NCI-H526 treated with DMSO at 0.1 percent for 48 hours (cell line): ENCODE measurements at places on chromosomes 7 and 10.

DNA sequence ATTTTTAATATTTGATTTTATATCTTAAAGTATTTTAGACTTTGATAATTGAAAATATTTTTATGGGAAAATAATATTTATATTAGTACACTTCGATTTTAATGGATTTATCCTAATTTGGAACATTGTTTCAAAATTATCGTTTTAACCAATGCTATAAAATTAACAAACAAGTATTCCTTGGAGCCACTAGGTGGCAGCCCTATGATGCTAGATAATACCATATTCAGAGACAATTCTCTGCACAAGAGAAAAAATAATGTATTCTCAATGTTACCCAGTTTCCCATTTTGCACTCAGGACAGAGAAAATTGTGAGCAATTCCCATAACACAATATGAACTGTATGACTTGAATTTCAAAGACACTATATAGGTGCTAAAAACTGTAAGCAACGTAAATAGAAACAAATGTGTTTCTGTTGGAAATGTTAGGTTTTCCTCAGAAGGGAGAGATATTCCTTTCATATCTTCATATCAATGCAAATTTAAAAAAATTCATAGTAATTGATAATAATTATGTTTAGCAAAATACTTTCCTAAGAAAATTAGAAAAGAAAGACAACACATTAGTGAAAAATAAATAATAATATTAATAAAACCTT lies 237.8 kb downstream of the SEMA3E start:
- DNase-seq, result peak; percentile 50

DNA sequence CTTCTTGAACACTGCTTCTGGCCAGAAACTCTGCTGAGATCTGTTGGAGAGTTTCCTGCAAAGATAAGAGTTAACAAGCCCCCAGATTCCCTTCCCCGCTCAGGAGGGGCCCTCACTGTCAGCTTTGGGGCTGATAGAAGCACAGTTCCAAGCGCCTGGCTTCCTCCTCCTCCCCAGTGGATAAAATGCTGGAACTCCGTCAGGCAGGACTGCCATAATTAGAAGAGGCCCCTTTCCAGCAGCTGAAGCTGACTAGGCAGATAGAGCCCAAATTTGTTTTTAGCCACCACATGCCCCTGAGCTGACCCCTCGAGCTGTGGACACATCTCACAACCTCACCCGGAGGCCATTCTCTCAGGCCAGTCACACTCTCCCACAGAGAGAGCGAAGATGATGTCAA lies 89.4 kb downstream of the TBXAS1 start:
- no peak for DNase-seq

DNA sequence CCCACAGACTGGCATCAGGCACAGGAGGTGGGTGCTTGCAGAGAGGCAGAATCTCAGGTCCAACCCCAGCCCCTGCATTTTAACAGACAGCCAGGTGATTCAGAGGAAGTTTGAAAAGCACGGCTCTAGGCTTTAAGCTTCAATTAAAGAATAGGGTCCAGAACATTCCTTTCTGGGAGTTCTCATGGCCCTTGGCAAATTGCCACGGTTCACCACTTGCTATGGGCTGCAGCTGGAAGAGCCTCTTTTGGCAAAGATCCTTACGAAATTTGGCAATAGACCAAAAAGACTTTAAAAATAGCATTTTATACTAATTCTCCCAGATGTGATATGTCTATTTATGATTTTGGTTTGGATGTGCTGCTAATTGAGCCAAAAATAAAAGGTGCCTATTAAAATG lies 148.1 kb downstream of the ITGA8 start:
- DNase-seq, result no peak

- no peak for DNase-seq
Measured at GRCh38 chr10:118850418-118851061, 95.8 kb upstream of the CACUL1 start.

DNA sequence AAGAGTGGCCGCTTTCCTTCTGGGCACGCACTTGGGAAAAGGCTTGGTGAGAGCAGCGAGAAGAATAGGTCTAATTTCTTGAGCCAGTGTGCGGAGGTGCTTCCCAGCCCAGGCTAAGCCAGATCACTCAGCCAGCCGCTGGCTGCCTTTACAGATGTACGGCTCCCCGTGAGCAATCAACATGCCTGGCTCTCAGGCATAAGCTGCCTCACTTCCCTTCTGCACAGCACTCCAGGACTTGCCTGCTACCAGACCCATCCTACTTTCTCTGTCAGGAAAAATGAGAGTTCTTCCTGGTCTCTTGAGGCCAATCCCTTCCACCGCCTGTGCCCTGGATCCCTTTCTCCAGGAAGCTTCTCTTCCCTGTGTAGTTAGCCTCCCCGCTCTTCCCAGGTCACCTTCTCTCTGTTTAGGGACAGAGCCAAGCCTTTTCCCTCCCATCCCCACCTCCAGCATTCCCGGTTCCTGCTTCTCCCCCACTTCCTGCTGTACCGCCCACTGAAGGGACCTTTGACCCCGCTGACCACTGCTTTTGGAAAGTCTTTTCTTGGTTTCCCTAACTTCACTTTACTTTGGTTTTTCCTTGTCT lies 1.1 kb upstream of the ACTR3C start:
- no peak for DNase-seq

- DNase-seq, result no peak
Measured at GRCh38 chr10:6091630-6092029, 2.8 kb downstream of the RBM17 start.

DNA sequence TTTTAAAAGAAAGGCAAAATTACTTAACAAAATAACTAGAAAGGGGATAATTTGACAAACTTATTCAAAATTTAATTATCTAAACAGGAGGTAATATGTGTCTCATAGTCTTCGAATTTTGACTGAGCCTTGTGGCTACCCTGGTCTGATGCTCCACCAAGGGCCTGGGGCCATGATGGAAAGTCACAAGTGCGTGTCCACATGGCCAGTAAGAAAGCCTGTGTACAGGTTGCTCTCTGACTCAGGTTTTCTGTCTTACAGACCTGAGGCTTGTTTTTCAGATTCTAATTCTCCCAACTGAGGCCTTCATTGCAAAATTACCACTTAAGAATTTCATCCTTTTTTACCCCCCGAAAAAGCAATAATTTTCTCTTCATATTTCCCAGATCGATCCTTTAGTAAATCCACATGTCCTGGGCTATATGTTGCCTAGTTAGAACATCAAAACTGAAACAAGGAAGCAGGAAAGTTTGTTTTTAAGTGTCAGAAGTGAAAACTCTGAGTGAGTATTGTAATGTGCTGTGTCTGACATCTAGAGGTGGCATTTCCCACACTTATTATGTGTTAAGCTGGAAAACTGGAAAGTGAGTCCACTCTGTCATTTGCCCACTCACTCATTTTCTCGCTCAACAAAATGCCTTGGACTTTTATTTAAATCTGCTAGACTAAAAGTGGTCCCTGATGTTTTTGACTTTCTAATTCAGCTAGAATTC lies 10.0 kb downstream of the CYP3A43 start:
- DNase-seq, result no peak

GRCh38 chr10:91220954-91221675 lies 652 bp downstream of the PCGF5 start:
- DNase-seq, result peak; percentile 5

- no peak for DNase-seq
Measured at GRCh38 chr7:27124902-27125689, 5.5 kb downstream of the HOXA4 start.

DNA sequence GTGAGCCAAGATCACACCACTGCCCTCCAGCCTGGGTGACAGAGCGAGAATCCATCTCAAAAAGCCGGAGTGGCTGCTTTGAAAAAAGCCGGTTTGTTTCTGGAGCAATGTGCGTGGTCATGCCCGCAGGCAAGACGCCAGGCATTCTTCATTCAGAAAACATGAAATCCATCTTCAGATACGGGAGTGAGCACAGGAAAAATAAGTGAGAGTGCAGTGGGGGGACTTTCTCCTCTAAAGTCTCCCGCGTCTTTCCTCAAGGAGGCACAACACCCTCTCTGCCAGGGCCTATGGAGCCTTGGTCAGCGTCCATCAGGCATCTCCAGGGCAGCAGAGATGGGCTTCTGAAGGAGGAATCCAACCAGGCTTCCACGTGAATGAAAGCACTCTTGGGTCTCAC lies 62.3 kb upstream of the DGKI start:
- DNase-seq, result no peak

DNA sequence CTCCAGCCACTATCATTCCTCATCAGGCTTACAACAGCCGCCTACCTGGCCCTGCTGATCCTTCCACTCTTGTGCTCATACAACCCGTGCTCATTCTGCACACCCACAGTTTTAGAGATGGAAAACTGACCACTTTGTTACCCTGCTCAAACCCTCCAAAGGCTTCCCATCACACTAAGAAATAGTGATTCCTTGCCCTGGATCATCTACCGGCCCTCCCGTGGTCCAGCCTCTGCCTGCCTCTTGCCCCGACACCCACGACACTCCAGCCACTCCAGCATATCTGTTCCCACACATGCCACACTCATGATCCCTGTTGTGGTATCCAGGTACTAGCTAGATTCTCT lies 36.8 kb downstream of the CCDC6 start:
- DNase-seq, result no peak

- DNase-seq, result peak; percentile 11
Measured at GRCh38 chr7:153190452-153190851, 430.9 kb downstream of the ACTR3B start.

- peak; percentile 87 for DNase-seq
Measured at GRCh38 chr7:100803398-100804161, 23.7 kb downstream of the EPHB4 start.

GRCh38 chr10:26832960-26833359 lies 27.8 kb downstream of the ABI1 start:
- DNase-seq, result no peak

GRCh38 chr7:85529201-85529600 lies 342.3 kb upstream of the SEMA3D start:
- no peak for DNase-seq

DNA sequence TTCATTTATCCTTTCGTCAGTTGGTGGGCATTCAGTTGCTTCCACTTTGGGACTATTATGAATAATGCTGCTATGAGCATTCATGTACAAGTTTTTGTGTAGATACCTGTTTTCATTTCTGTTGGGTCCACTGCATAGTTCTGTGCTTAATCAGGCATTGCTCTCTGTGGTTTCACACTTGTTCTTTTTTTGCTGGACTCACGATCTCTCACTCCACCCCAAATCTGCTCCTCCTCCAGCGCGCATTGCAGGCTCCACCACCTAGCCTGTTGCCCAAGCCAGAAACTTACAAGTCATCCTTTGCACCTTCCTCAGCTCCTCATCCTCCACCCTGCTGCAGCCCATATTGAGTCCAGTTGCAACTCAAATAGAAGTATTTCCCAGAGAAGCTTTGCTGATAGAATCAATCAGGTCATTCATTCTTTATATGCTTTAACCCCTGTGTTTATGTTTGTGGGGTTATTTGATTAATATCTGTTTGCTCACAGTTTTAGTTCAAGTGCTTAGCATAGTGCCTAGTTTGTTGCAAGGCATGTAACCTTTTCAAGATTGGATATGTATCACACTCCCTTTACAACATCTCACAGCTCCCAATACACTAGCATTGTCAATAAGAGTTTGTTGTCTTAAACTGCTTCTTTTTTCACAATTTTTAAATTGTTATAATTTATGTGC lies 16.6 kb upstream of the AFAP1L2 start:
- no peak for DNase-seq

- DNase-seq, result no peak
Measured at GRCh38 chr10:72794260-72794659, 99.3 kb upstream of the OIT3 start.

DNA sequence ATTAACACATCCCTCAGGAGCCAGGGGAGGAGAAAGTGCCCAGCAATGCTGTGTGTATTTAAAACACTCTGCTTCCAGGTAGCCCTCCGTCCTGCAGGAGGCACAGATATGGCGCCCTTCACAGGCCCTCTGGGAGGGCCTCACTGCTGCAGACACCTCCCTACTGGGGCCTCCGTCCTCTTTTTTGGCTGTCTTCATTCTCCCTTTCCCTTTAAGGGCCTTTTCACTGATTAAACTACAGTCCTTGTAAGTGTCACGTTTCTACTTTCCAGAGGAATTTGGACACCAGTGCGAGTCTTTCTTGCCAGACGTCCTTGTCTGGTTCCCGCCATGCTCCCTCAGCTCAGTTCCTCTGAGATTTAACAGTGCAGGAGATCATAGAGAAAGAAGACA lies 39.7 kb upstream of the MKRN1 start:
- no peak for DNase-seq

- DNase-seq, result no peak
Measured at GRCh38 chr10:63219749-63220148, 86.6 kb downstream of the NRBF2 start.

GRCh38 chr10:100895346-100895745 lies 17.4 kb upstream of the SLF2 start:
- no peak for DNase-seq

DNA sequence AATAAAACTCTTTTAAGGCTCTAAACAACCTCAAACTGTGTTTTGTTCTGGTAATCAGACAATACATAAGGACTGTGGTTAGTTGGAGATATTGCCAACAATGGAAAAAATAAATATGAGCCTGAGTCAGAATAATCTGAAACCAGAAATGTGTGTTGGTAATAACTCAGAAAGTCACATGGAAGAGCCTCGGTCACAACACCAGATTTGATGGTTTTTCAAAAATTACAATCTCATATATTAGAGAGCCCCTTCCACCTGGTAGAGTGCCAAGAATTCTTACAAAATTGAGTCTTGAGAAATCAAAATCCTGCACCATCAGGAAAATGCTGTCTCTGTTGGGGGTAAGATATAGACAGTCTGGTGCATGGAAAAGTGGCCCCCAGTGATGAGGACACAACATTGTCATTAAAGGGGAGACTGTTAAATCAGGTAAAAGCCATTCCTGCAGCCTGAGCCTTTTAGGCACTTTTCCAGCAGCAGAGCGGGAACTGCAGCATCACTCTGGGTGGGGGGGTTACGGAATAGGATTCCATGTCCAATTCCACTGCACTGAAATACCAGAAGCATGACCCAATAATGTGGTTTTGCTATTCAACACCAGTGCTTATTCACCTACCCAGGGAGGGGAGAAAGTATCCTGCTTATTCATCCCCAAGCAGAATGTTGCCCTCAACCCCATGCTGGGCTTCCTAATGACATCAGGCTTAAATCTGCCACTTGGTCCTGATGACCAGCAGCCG lies 9.5 kb upstream of the ADAM12 start:
- DNase-seq, result no peak

DNA sequence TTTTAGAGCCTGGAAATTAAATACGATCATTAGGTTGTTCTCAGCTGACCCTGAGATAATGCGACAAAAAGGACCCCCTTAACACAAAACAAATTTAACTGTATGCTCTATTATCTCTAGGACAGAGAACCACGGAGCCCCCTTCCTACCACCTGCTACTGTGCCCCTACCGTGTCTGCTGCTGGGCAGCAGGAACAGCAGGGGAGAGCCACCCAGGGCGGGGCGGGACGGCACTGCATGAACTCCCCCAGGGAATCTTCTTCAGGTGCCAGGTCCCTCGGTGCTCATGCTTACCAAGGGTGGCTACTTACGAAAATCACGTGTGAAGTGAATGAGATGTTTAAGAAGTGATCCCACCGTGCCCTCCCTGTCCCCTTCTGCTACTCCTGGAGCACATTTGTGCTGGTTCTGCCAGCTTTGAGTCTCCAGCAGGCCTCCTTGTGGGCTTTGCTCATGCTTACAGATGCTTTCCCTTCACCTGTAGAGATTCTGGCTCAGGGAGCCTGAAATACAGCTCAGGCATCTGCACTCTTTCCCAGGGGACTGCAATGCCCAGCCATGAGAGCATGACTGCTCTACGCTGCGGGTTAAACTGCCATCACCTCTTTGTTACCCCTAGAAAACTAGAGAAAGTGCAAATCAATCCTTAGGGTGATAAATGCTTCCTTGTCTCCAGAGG lies 59.9 kb downstream of the MRPL32 start:
- no peak for DNase-seq

GRCh38 chr10:132404911-132405462 lies 8.0 kb downstream of the PWWP2B start:
- no peak for DNase-seq

- DNase-seq, result peak; percentile 19
Measured at GRCh38 chr10:96906864-96907263, 74.8 kb downstream of the LCOR start.
